ENCODE measurements at places on chromosomes 6 and 20. TPM values are rescaled to one million over a fixed set of nuclear protein-coding genes. Genes with fewer than 3 reads are reported as not detected.

DNA sequence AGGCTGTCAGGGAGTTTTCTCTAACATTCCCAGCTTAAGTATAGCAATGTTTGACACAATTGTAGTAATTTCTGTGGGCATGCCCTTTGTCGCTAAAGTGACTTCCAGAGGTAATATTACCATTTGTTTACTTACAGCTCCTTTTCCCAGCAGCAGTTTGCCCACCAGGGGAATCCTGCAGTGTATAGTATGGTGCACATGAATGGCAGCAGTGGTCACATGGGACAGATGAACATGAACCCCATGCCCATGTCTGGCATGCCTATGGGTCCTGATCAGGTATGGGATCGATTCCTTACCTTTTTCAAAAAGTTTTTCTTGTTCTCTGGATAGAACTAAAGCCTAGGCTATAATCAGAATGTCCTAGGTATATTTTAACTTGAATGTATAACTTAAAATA is 132.5 kb downstream of the SULF2 start:
- no peak for DNase-seq

IPCEF1 gene
- 160 TPM for total RNA-seq

MAPK13 gene
- 68.7 TPM for total RNA-seq

C6orf58 gene
- total RNA-seq = not detected

VIP gene
- total RNA-seq = not detected

- DNase-seq = no peak
These were observed 334.1 kb downstream of the NRN1 start for GRCh38 chr6:5672581-5673011.

GRCh38 chr20:58117944-58118343 is 110.5 kb downstream of the ANKRD60 start:
- no peak for DNase-seq

RAET1E gene
- not detected for total RNA-seq

PLEKHG1 gene
- total RNA-seq = 29.9 TPM

EBF4 gene
- 1.8 TPM for total RNA-seq

DNA sequence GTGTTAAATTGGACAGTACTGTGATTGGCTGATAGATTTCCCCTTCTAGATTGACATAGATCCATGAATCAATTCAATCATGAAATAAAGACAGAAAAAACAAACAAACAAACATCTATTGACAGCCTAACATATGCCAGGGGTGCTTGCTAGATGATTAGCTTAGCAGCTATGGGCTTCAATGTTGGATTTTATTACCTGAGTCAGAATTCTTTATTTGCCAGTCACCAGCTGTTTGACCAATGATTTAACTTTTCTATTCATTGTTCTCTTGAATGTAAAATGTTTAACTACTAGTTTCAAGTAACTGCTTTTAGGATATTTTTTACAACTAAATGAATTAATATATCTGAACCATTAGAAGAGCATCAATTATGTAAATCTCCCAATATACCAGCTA is 901.3 kb upstream of the CITED2 start:
- no peak for DNase-seq

GRCh38 chr20:23132293-23132929 is 46.3 kb upstream of the CD93 start:
- DNase-seq = no peak

VSX1 gene
- total RNA-seq = not detected

- DNase-seq = no peak
These were observed 12.6 kb downstream of the CPNE5 start for GRCh38 chr6:36826520-36827227.

GRCh38 chr6:83590416-83590815 is 78.1 kb downstream of the PRSS35 start:
- no peak for DNase-seq

DNA sequence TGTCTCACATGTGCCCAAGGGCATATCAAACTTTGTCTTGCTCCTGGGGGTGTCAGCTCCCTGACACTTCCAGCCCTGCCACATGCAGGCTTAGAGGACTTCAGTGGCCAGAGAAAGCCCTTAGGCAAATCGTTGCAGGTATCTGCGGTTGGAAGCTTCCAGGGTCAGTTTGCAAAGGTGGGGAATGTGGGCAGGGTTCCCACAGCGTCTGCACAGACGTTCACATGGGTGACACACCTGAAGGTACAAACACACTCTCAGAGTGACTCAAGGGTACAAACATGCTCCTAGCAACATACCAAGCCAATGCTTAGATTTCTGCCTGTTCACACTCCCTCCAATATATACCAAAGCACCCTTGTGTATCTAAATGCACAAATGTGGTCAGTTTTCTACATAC is 30.0 kb downstream of the VSTM2L start:
- no peak for DNase-seq

DNA sequence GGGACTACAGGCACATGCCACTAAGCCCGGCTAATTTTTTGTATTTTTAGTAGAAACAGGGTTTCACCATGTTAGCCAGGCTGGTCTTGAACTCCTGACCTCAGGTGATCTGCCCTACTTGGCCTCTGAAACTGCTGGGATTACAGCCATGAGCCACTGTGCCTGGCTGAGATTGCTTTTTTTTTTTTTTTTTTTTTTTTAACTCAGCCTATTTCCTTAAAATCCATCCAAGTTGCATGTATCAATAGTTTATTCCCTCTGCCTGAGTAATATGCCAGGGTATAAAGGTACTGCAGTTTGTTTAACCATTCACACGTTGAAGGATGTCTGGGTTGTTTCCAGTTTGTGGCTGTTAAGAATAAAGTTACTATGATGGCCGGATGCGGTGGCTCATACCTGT is 10.7 kb downstream of the SLX4IP start:
- no peak for DNase-seq

DNA sequence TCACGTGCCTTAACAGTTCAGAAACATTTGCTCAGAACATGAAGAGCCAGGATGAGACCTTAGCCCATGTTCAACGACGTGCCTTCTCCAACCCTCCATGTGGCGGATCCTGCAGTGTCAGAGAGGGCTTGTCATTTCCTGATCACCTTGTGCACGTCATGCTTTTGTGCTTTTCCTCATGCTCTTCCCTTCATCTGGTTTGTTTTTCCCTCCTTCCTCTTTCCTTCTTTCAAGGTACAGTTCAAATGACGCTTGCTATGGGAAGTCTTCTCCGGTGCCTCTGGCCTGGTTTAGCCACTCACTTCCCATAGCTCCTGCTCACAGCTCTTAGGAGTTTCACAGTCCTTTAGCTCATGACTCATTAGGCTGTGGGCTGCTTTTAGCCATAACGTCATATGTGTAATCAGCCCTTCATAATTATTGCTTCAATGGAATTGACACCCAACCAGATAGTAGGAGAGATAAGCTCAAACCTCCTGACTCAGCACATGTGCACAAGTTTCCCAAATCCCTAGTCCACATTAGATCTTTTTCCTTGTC is 102.7 kb upstream of the CNKSR3 start:
- no peak for DNase-seq

DNA sequence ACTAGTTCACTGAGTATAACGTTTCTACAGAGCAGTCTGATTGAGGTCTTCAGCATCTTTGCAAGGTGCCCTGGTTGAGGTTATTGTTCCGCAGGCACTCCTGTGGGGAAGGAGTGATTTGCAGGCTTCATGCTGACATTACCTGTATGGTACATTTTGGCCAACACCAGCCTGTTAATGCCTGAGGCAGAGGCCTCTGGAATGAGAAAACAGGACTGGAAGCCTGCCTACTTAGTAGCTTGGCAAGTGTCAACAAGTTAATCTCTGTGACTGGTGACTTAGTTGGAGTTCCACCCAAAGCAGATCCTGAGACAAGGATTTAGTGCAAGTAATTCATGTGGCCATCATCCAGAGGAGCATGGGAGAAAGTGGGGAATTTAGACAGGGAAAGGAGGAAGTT is 24.6 kb downstream of the MAS1 start:
- no peak for DNase-seq

- DNase-seq = no peak
These were observed 84.8 kb downstream of the TRMT11 start for GRCh38 chr6:126071000-126071647.

DNA sequence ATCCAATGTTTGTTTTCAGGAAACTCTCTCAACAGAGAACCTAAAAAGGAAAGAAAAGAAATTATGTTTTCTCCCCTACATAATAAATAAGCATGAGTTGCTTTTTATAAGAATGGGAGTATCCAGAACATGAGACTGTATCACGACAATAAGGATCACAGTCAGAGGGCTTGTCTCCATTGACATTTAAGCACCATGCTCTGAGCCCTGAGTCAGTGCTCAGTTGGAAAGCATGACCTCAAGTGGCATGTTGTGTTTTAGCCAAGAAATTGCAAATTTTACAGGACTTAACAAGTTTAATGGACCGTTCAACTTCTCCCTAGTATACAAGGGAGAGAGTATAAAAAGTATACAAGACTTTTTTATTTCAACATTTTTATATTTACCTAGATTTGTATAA is 431.6 kb downstream of the GJA1 start:
- DNase-seq = no peak

ECT2L gene
- not detected for total RNA-seq

DEK gene
- total RNA-seq = 75.3 TPM

- no peak for DNase-seq
These were observed 143.4 kb upstream of the MYLIP start for GRCh38 chr6:15985379-15985959.

- DNase-seq = no peak
These were observed 40.8 kb downstream of the DNAH8 start for GRCh38 chr6:38755874-38756273.

DNA sequence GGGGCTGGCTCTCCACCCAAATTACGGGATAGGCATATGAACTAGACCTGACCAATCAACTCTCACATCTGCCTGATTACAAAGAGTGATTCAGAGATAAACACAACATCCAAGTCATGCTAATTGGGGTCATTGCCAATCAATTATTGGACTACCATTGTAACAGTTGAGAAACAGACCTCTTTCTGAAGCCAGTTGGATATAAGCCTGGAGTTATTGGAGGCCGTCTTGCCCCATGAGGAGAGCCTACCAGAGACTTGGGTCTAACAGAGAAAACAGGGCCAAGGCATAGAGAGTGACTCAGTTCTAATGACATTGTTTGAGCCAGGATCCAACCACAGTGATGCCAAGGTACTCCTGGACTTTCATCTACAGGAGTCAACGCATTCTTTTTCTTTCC is 39.4 kb upstream of the HIVEP2 start:
- DNase-seq = no peak

DNA sequence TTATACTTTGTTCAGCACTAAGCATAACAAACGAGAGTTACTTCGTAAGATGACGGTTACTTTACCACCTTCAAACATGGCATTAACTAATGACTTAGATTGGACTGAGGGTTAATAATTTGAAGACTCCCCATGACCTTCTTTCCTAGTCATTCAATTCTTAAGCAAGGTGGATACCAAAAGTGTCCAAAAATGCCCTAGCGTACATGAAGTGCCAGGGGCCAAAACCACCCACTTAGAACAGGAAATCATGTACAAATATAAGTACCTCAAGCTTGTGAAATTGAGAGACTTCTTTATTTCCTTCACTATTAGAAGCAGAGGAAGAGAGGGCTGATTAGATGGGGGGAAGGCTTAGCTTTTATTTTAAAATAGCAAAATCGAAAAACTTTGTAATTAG is 166.4 kb downstream of the ATXN1 start:
- no peak for DNase-seq

- no peak for DNase-seq
These were observed 85.8 kb downstream of the CDKAL1 start for GRCh38 chr6:20620043-20620442.

CYP21A2 gene
- not detected for total RNA-seq

GRCh38 chr6:140178520-140178919 is 804.1 kb upstream of the CITED2 start:
- no peak for DNase-seq

CYP24A1 gene
- 0.72 TPM for total RNA-seq

GSTA4 gene
- total RNA-seq = 1.4 TPM

ABHD16B gene
- total RNA-seq = not detected

- no peak for DNase-seq
These were observed 735.4 kb downstream of the CBLN4 start for GRCh38 chr20:55269913-55270312.

- DNase-seq = no peak
These were observed 18.2 kb downstream of the TMEM244 start for GRCh38 chr6:129842881-129843409.

- no peak for DNase-seq
These were observed 1513.4 kb upstream of the DEFB115 start for GRCh38 chr20:29744071-29744470.

XKR7 gene
- total RNA-seq = 0.07 TPM

CST4 gene
- total RNA-seq = not detected

TREM1 gene
- total RNA-seq = not detected

DNA sequence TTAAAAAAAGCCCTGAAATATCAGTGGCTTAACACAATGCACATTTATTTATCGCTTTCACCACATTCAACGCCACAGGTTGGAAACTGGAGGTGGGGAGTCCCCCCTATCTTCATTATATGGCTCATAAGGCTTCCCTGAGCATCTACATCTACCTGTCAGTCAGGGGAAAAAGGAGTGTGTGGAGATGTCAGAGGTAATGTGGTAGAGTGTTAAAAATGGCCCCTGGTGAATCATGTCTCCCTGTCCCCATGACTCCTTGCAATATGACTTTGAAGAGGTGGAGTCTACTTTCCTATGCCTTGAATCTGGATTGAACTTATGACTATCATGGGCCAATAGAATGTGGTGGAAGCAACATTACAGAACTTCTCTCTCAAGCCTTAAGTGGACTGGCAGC is 65.5 kb upstream of the BTBD3 start:
- DNase-seq = no peak

DNA sequence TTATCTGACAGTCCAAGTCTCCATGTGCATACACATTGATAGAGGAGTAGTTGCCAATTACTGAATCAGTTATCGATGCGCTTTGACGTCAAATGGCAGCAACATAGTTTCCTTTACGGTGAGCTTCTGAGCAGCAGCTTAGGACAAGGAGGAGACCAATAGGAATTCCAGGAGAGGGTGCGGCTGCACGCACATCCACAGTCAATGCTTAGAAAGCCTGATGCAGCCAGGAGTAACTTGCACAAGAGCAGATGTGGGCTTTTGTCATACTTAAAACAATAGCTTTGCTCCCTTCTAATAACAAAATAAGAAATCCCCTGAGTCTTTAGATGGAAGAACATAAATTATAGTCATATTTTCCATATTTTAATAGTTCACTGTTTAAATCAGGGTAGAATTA is 442.1 kb downstream of the BCKDHB start:
- no peak for DNase-seq

GRCh38 chr6:3239110-3239830 is 11.8 kb upstream of the TUBB2B start:
- no peak for DNase-seq

GRCh38 chr6:21102201-21102600 is 491.4 kb upstream of the SOX4 start:
- no peak for DNase-seq

DNA sequence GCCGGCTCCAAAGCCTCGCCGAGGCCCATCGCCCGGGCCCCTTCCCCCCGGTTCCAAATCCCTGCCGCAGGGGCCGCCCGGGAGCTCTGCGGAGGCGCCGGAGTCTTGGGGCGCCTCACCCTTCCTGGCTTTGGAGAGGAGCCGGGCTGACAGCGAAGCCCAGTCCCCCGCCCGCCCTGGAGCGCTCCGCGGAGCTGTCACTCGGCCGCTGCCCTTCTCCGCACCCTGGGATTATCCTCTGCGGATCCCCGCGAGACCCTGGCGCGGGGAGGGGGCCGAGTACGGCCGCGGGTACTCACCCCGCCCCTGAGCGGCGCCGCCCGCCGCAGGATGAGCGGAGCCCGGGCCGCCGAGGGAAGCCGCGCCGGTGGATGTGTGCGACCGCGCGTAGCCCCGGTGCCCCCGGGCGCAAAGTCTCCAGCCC is 343 bp downstream of the SNAP91 start:
- no peak for DNase-seq

Measured in CD4-positive, CD25-positive, alpha-beta regulatory T cell (primary cell).